Subcutaneous preadipocyte (primary cell): ENCODE measurements at places on chromosomes 2 and 18. TPM values are rescaled to one million over a fixed set of nuclear protein-coding genes. Genes with fewer than 3 reads are reported as not detected.

Gene AKAIN1
- total RNA-seq, result not detected in 2 replicates

Gene MOB4
- total RNA-seq, result 26.4 and 27.6 TPM in 2 replicates

Gene MALL
- 4.7 and 8.8 TPM in 2 replicates for total RNA-seq

Gene SNORC
- 0.73 and 0.98 TPM in 2 replicates for total RNA-seq

Gene MTHFD2
- 75.7 and 86.0 TPM in 2 replicates for total RNA-seq

Gene CNGA3
- total RNA-seq, result under 0.01 TPM in 2 replicates

Gene SLC4A5
- total RNA-seq, result under 0.01 and 1.5 TPM in 2 replicates

Gene INSIG2
- total RNA-seq, result 4.7 and 6.2 TPM in 2 replicates

Gene GBX2
- total RNA-seq, result under 0.01 TPM in 1 of 2 replicates, not detected in the other

Gene PSME4
- 48.9 and 71.2 TPM in 2 replicates for total RNA-seq

Gene ZNF521
- total RNA-seq, result 38.6 and 41.1 TPM in 2 replicates

Gene VWA3B
- total RNA-seq, result not detected in 2 replicates

Gene LAMA3
- total RNA-seq, result 3.9 and 6.6 TPM in 2 replicates

Gene FHOD3
- total RNA-seq, result 1.1 and 1.6 TPM in 2 replicates

Gene RALBP1
- total RNA-seq, result 55.1 and 83.1 TPM in 2 replicates

Gene ERFE
- 7.0 and 8.0 TPM in 2 replicates for total RNA-seq

Gene GREB1
- total RNA-seq, result 0.78 and 1.1 TPM in 2 replicates

Gene TDRD15
- not detected in 2 replicates for total RNA-seq

Gene PSD4
- 1.2 and 1.5 TPM in 2 replicates for total RNA-seq
